Stimulated activated CD8-positive, alpha-beta memory T cell treated with anti-CD3 and anti-CD28 coated beads, Interleukin-4, amount 100 ng/mL, for 24 hours (primary cell): ENCODE measurements at places on chromosomes 6 and 20.

DNA sequence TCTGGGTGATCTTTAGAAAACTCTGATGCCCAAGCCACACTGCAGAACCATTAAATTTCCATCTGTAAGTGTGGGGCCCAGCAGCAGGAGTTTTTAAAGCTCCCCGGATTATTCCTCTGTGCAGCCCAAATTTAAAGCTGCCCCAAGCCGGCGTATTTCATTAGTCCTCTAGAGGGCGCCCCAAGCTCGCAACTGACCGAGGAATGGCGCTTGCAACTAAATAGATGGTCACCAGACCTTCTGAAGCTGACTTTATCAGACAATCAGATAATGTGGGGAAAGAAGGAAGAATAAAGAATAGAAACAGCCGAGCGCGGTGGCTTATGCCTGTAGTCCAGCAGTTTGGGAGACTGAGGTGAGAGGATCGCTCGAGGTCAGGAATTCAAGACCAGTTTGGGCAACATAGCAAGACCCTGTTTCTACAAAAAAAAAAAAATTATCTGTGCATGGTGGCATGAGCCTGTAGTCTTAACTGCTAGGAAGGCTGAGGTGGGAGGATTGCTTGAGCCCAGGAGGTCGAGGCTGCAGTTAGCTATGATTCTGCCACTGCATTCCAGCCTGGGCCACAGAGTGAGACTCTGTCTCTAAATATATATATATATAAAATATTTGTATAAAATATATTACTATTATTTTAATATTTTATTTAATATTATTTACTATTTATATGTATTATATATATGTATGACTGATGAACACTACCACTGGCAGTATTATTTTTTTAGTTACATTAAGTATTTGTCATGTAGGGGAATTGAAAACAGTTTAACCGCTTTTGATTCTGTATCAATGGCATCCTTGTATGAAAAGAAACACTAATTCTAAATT lies 56.0 kb downstream of the OTOR start:
- DNase-seq = peak; percentile 7

DNA sequence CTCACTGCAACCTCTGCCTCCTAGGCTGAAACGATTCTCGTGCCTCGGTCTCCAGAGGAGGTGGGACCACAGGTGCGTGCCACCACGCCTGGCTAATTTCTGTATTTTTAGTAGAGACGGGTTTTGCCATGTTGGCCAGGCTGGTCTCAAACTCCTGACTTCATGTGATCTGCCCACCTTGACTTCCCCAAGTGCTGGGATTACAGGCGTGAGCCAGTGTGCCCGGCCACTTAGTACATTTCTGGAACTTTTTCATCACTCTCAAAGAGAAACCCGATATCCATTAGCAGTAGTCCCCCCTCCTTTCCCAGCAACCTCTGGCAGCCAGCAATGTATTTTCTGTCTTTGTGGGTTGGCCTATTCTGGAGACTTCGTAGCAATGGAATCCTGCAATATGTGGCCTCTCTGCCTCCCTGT lies 109.8 kb downstream of the JARID2 start:
- no peak for DNase-seq

- peak; percentile 40 for DNase-seq
Measured at GRCh38 chr20:62010551-62011402, 54.9 kb downstream of the TAF4 start.

DNA sequence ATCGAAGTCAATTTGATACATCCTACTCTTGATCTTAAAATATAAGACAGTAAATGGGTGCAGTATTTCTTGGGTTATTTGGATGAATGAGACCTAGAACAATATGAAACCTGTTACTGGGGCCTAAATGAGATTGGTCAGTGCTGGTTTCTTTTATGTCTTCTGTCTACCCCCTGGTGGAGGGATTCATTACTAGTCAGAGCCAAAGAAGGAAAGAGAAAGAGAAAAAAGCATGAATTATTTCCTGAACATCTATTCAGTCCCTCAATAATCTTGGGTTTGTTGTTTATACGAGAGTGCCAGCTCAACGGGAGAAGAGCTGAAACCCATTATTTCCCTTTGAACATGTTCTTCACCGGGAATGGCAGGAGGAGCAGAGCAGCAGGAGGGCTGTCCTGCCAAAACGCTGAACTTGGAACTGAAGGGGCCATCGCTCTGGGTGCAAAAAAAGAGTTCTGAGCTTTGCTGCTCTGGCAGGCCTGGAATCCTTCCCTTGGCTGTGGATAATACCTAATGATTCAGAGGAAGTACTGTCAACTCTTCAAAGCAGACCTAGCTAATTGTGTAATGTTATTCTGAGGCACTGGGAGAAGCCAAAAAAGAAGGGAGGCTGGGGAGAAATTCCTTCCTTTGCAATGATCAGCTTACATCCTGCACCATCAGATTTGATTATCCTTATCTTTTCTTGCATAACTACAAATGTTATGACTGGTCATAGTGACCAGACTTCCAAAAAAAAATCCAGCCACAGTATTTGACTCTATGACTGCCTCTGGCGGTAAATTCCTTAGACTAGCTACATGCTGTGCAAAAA lies 72.0 kb downstream of the BLOC1S5 start:
- DNase-seq = no peak

- no peak for DNase-seq
Measured at GRCh38 chr6:156976216-156977127, 199.3 kb downstream of the ARID1B start.

DNA sequence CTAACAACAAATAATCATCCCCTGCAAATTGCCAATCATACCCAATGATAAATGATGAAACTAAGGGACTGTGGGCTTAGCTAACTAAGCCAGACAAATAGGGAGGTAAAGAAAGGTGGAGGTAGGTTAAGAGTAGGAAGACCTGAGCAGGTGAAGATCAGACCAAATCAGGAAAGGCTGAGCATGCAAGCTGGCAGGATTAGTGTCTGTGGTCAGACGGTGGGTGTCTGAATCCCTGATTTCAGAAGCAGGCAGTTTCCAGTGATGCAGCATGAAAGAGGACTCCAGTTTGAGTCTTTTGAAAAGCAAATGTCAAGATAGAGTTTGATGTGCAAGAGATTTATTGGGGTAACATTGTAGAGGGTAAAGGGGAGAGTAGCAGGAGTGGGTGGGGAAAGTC lies 181.4 kb upstream of the MYLIP start:
- DNase-seq = no peak
